Posterior cingulate gyrus (tissue), 11 donors: ENCODE measurements at places on chromosomes 7 and 10.

DNA sequence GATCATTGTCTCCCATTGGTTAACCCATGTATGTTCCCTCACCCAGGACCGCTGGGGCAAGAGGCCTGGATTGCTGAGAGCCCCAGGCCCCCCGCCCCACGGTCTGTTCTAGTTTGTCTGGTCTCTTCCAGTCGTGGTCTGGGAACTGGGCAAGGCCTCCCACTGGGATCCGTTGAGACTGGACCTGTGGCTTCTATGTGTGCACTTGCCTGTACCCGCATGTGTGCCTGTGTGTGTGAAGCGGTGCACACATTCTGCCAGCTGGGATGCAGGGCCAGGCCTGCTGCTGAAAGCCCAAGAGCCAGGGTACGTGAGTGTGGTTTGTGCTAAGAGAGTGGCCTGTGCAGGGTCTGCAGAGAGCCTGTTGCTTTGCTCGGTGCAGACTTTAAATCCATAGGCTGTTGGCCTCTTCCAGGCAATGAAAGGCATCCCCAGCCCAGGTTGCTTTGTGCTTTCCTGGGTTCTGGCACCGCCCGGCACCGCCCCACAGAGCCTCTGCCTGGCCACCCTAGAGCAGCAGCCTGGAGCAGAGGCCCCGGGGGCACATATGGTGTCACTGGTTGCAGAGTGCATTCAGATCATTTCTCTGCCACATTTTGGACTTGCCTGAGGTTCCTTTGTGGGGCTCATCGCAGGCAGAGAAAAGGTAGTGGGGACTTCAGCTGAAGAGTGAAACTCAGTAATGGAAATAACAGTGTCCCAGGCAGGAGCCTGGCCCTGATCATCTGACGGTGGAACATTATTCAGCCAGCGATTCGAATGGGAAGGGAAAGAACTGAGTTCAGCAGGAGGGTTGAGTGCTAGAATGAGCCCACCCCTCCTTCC, 215.5 kb downstream of the GLRX3 start:
- peak; percentile 63 for DNase-seq

DNA sequence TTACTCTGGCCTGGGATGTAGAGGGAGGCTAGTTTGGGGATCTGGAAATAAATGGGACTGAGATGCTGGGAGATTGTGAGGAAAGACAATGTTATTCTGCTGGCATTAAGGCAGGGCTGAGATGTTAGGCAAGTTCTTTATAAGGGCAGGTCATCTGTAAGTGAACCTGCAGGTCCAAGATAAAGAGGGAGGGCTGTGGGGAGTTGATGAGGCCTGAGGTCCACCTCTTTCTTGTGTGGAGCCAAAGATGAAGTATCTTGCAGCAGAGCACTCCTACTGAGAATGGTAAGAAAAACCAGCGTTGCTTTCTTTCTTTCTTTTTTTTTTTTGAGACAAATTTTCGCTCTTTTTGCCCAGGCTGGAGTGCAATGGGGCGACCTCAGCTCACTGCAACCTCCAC, 19.1 kb downstream of the CYCS start:
- DNase-seq: no peak

GRCh38 chr10:111933937-111934336, 249.6 kb downstream of the GPAM start:
- no peak for DNase-seq

- no peak for DNase-seq
These were observed 40.8 kb downstream of the RGS10 start for GRCh38 chr10:119501690-119502089.

GRCh38 chr10:95247200-95247880, 43.5 kb downstream of the PDLIM1 start:
- DNase-seq: no peak

- no peak for DNase-seq
These were observed 17.3 kb downstream of the PRSS58 start for GRCh38 chr7:142240546-142240945.

- no peak for DNase-seq
These were observed 32.6 kb downstream of the PIP4K2A start for GRCh38 chr10:22681783-22682183.
